Foreskin keratinocyte (primary cell): ENCODE measurements at places on chromosomes 12 and 14. TPM values are rescaled to one million over a fixed set of nuclear protein-coding genes. Genes with fewer than 3 reads are reported as not detected.

ADCY4 gene
- 0.49 and 1.1 TPM in 2 replicates for total RNA-seq

INHBE gene
- 0.07 TPM in 1 of 2 replicates, not detected in the other for total RNA-seq

ALX1 gene
- total RNA-seq = not detected in 2 replicates

COCH gene
- total RNA-seq = 0.04 TPM in 1 of 2 replicates, not detected in the other

SLC22A17 gene
- 5.0 and 8.0 TPM in 2 replicates for total RNA-seq

ESPL1 gene
- 15.0 and 18.7 TPM in 2 replicates for total RNA-seq

NXPH4 gene
- 1.2 and 1.3 TPM in 2 replicates for total RNA-seq

DLGAP5 gene
- 41.5 and 56.0 TPM in 2 replicates for total RNA-seq

KLRC3 gene
- not detected in 2 replicates for total RNA-seq

LALBA gene
- total RNA-seq = not detected in 2 replicates

CELA1 gene
- total RNA-seq = not detected in 2 replicates

CAPS2 gene
- total RNA-seq = 0.51 and 1.1 TPM in 2 replicates

LRP1 gene
- 9.8 and 17.5 TPM in 2 replicates for total RNA-seq

C2CD5 gene
- total RNA-seq = 15.2 and 16.8 TPM in 2 replicates

RHOJ gene
- total RNA-seq = 0.07 TPM in 1 of 2 replicates, not detected in the other

EFCAB11 gene
- 12.5 and 14.0 TPM in 2 replicates for total RNA-seq

OAS3 gene
- 143 and 185 TPM in 2 replicates for total RNA-seq

SAMD15 gene
- 0.63 and 0.88 TPM in 2 replicates for total RNA-seq

CLEC4A gene
- total RNA-seq = 0.31 TPM in 1 of 2 replicates, not detected in the other

CPNE6 gene
- not detected in 2 replicates for total RNA-seq

ANKS1B gene
- total RNA-seq = 0.11 TPM in 1 of 2 replicates, not detected in the other

CD69 gene
- total RNA-seq = not detected in 2 replicates
